CD4-positive, alpha-beta memory T cell (primary cell): ENCODE measurements at places on chromosomes 2 and 18. TPM values are rescaled to one million over a fixed set of nuclear protein-coding genes. Genes with fewer than 3 reads are reported as not detected.

Gene PTPRN
- total RNA-seq, result not detected

Gene RFTN2
- total RNA-seq, result not detected

Gene ALPG
- total RNA-seq, result not detected

Gene FEV
- total RNA-seq, result not detected

Gene MROH2A
- total RNA-seq, result not detected

Gene GPC1
- total RNA-seq, result 1.2 TPM

Gene TNFAIP6
- total RNA-seq, result not detected

Gene C2orf78
- total RNA-seq, result not detected

Gene SLC8A1
- total RNA-seq, result 0.36 TPM

Gene ASPRV1
- 2.0 TPM for total RNA-seq

Gene UGT1A4
- total RNA-seq, result not detected

Gene UGT1A5
- total RNA-seq, result not detected

Gene SERPINB12
- not detected for total RNA-seq

Gene SETBP1
- total RNA-seq, result 0.03 TPM

Gene ALLC
- not detected for total RNA-seq

Gene MC5R
- not detected for total RNA-seq

Gene IL1RN
- 2.4 TPM for total RNA-seq

Gene C2orf66
- not detected for total RNA-seq

Gene BCL2
- total RNA-seq, result 40.8 TPM

Gene FAP
- total RNA-seq, result not detected

Gene D2HGDH
- total RNA-seq, result 53.9 TPM

Gene EFHD1
- 1.5 TPM for total RNA-seq

Gene PPP1R1C
- total RNA-seq, result not detected

Gene EFEMP1
- not detected for total RNA-seq

Gene ITPRIPL1
- 11.7 TPM for total RNA-seq

Gene KIF3C
- 5.1 TPM for total RNA-seq

Gene ITGB6
- not detected for total RNA-seq

Gene NOSTRIN
- not detected for total RNA-seq

Gene KIF5C
- total RNA-seq, result 21.1 TPM

Gene TUBA4B
- not detected for total RNA-seq

Gene HNMT
- 1.1 TPM for total RNA-seq

Gene ALK
- total RNA-seq, result not detected

Gene RESP18
- not detected for total RNA-seq

Gene RNF152
- total RNA-seq, result 0.20 TPM

Gene AGPS
- 29.7 TPM for total RNA-seq

Gene IL1A
- total RNA-seq, result 0.15 TPM
